Stimulated activated CD4-positive, alpha-beta T cell treated with anti-CD3 and anti-CD28 coated beads, Interleukin-4, amount 100 ng/mL, for 48 hours (primary cell): ENCODE measurements at places on chromosomes 7 and 10.

GRCh38 chr10:32516567-32517495 lies 70.9 kb downstream of the CCDC7 start:
- DNase-seq: no peak

- DNase-seq: no peak
Observed at GRCh38 chr7:66504131-66504530, 124.5 kb upstream of the KCTD7 start.

- no peak for DNase-seq
Observed at GRCh38 chr7:37216156-37216852, 232.4 kb downstream of the ELMO1 start.

- no peak for DNase-seq
Observed at GRCh38 chr10:96648297-96648696, 61.5 kb upstream of the TM9SF3 start.

- no peak for DNase-seq
Observed at GRCh38 chr10:128473396-128473795, 347.2 kb upstream of the MKI67 start.

GRCh38 chr7:50728184-50728583 lies 54.5 kb downstream of the GRB10 start:
- DNase-seq: no peak

DNA sequence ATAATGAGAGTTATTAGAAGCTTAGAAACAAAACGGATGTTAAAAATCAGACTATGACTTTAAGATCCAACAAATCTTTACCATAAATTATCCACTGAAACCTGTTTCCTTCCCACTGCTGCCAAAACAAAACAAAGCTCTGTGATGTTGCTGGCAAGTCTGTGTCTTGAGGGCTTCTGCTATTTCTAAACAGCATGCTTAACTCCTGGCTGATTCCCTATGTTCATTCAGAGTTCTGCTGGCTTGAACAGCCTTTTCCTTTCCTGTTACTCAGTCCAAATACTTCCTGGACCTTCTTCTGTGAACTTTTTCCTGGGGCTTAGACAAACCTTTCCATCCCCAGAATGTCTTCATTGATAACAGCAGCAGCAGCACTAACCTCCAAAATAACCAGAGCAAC lies 448.1 kb downstream of the SORCS1 start:
- no peak for DNase-seq
